CD14-positive monocyte (primary cell): ENCODE measurements at places on chromosomes 5 and 9. TPM values are rescaled to one million over a fixed set of nuclear protein-coding genes. Genes with fewer than 3 reads are reported as not detected.

DNA sequence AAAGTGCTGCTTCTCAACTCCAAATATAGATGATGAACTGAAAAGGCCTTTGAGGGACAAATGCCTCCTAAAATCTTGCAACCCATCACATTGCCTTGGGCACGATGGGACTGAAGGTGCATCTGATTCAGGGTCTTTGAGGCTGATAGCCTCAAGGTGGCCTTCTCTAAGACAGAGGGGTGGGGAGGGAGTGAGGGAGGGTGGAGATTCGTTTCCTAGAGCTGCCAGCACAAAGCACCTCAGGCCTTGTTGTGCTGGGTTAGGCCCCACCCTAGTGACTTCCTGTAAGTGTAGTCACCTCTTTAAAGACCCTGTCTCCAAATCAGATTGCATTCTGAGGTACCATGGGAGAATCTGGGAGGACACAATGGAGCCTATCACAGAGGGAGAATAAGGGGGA, 57.1 kb downstream of the BARX1 start:
- no peaks in the 10 kb centered on the region for H3K27me3 ChIP-seq
- no peak overlapping the region for H3K27ac ChIP-seq
- no peak overlapping the region for H3K4me3 ChIP-seq
- no peak for DNase-seq
- no peaks in the 10 kb centered on the region for H3K36me3 ChIP-seq

- H3K27me3 ChIP-seq: no peaks in the 10 kb centered on the region
- no peak overlapping the region for H3K27ac ChIP-seq
- H3K4me3 ChIP-seq: no peak overlapping the region
- no peaks in the 10 kb centered on the region for H3K36me3 ChIP-seq
These were observed 25.9 kb upstream of the MSANTD3 start for GRCh38 chr9:100401042-100401441.

DNA sequence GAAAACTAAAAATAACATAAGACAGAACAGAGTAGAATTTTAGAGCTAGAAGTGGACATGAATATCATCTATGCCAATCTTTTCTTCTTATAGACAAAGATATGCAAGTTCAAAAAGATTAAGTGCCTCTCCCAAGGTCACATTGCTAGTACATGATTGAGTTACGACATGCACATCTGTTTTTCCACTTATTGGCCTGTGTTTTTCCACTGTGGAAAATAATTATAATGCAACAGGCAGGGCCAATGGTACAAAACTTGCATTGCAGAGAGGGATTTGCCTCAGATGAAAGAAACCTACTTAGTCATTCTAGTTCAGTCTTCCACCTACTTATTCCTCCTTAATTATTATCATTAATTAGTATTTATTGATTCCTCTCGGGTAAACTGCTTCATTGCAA, 407.8 kb upstream of the SGCD start:
- H3K4me1 ChIP-seq: no peaks in the 10 kb centered on the region
- no peak for DNase-seq
- H3K27me3 ChIP-seq: no peaks in the 10 kb centered on the region
- H3K36me3 ChIP-seq: no peaks in the 10 kb centered on the region
- no peak overlapping the region for H3K4me3 ChIP-seq
- H3K27ac ChIP-seq: no peak overlapping the region

DNA sequence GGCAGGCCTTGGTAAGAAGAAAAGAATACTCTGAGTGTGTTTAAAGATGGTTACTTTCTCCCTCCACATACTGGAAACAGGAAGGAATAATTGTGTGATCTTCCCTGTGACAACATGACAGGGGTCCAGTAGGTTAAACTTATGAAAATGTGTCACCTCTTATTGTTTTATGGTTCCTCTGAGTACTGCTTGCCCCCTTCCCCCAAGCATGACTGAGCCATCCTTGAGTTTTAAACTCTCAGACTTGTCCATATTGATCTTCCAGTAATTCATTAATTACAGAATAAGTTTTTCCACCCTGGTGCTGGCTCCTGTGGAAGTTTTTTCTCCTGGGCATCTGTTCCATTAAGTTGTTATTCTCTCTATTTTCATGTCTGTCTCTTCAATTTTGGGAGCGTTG, 95.8 kb downstream of the CNTLN start:
- no peak for DNase-seq
- H3K4me1 ChIP-seq: no peaks in the 10 kb centered on the region
- no peaks in the 10 kb centered on the region for H3K27me3 ChIP-seq

- H3K27me3 ChIP-seq: peaks cover 6% of the 10 kb centered on the region
- no peak overlapping the region for H3K27ac ChIP-seq
- DNase-seq: no peak
- H3K4me1 ChIP-seq: no peaks in the 10 kb centered on the region
- H3K36me3 ChIP-seq: no peaks in the 10 kb centered on the region
- no peak overlapping the region for H3K4me3 ChIP-seq
These were observed 165.1 kb downstream of the TLR4 start for GRCh38 chr9:117869287-117869686.

Gene PRRX2
- polyA plus RNA-seq: not detected in 2 replicates

DNA sequence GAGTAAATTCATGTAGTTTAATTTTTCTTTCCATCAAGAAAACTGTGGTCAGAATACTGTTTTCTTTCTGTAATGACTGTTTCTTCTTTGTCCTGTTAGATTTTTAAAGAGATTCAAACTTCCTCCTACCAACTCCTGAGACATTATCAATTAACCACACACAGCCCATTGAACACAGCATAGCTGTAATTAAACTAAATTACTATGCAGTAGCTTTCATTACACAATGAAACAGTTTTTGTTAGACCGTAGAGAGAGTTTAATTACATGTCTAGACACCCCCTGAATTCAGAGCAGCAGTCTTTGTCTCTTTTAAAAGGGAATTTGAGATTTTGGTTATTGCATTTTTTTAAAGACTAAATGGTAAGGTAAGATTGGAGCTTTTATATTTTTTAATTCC, 77.5 kb downstream of the STARD4 start:
- no peak for DNase-seq
- no peaks in the 10 kb centered on the region for H3K4me1 ChIP-seq
- no peak overlapping the region for H3K27ac ChIP-seq
- H3K27me3 ChIP-seq: no peaks in the 10 kb centered on the region
- H3K36me3 ChIP-seq: no peaks in the 10 kb centered on the region
- H3K4me3 ChIP-seq: no peak overlapping the region
